ENCODE measurements at places on chromosomes 4 and X.

- no peak for DNase-seq
Observed at GRCh38 chrX:16433021-16433420, 216.9 kb upstream of the S100G start.

- no peak for DNase-seq
Observed at GRCh38 chrX:153925739-153926551, at the start of gene ARHGAP4. Gene ARHGAP4, minus strand, starts transcription at chrX:153926264. Its CDS starts 62 bp downstream, at chrX:153926202.

DNA sequence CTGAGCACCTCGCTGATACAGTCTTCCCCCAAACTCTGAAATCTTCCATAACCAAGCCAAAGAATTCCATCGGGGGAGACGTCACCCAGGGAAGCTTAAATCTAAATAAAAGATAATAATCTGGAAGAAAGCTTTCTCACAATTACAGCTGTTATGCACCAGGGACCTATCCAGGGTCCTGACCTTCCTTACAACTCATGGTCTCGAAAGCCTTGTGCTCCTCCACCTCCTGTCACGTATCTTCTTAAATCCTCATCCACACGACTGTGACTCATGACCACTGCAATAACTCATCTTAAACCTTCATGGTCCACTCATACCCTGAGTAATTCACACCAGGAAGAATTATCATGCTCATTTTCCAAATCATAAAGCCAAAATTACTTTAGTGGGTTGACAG is 166.8 kb upstream of the FRG1 start:
- no peak for DNase-seq

DNA sequence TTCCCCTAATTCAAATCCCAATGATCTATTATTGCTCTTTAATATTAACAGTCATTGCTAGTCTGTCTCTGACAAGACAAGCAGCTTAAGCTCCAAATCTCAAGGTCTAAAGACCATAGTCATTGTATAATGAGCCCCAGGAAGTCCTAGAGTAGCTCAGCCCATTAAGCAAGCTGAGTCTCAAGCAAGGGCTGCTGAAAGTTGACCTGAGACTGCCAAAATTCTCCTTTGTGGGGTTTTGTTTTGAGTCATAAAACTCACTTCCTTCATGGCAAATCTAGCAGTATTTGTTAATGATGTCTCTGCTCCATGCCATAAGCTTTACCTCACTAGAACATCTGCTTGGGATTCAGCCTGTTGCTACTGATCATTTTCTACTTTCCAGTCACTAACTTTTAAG is 313.2 kb downstream of the ANTXR2 start:
- DNase-seq: no peak

All from stimulated activated CD8-positive, alpha-beta memory T cell treated with anti-CD3 and anti-CD28 coated beads, Interleukin-4, amount 100 ng/mL, for 1 hour (primary cell).